Fibroblast of skin of right quadriceps (primary cell): ENCODE measurements at places on chromosomes 3 and 15.

- DNase-seq: peak; percentile 82
Observed at GRCh38 chr15:44712346-44713005, 1.2 kb downstream of the B2M start.

- no peak for DNase-seq
Observed at GRCh38 chr3:182570946-182571594, 222.2 kb upstream of the ATP11B start.

GRCh38 chr15:41921639-41922038, 27.8 kb upstream of the SPTBN5 start:
- no peak for DNase-seq

DNA sequence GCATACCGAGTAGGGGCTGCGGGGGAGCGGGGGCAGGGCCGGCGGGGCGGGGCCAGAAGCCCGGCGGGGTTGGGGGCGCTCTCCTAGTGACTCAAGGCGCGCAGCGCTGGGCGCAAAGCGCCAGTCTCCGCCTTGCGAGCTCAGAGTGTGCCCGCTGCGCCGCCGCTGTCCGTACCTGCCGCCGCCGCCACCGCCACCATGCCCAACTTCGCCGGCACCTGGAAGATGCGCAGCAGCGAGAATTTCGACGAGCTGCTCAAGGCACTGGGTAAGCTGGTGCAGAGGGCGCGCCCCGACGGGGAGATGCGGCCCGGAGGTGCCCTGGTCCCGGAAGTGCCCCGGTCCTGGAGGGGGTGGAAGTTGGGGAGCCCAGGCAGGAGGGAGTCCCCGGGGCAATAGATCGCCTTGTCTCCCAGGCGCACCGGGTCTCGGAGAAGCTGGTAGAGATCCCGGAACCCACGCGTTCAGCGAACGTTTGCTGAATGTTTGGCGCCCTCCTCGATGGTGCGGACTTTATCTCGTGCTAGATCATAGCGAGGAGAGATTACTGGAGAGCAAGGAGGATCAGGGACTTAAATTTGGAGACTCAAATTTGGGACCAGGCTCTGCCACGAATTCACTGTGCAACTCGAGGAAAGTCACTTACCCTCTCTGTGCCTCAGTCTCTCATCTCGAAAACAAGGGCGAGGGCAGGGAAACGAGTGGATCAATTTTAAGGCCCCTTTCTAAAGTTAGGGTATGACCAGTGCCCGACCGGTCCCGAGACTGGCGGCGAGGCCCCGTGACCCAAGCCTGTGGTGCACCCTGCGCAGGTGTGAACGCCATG, at the start of gene CRABP1:
Gene CRABP1, plus strand, starts transcription at position 123 of the 826 bp plus-strand sequence. Its CDS starts 76 bp downstream, at position 199.
- DNase-seq: no peak

DNA sequence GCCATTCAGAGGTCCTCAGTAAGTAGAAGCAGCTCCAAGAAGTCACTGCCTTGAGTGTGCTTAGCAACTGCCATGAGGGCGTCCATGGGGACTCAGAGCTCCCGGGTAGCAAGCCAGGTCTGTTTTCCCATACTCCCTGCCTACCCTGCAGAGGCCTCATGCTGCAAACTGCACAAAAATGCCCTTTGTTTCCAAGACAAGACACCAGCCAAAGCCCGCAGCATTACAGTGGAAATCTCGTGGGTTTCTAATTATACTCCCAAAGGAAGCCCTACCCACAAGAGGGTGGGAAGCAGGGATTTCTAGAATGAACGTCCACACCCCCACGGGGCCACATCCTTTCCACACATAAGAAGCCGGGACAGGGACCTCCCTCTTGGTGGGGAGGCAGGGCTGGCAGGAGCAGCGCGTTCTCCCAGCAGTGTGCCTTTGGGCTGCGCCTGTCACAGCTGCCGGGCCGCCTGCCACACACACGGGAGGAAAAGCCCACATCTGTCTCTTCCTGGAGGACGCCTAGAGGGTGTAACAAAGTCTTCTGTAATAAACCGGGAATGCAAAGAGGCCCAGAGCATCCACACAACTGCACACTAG, 31.1 kb downstream of the FAM174B start:
- DNase-seq: peak; percentile 30
